ENCODE measurements at places on chromosomes 7 and 10.

DNA sequence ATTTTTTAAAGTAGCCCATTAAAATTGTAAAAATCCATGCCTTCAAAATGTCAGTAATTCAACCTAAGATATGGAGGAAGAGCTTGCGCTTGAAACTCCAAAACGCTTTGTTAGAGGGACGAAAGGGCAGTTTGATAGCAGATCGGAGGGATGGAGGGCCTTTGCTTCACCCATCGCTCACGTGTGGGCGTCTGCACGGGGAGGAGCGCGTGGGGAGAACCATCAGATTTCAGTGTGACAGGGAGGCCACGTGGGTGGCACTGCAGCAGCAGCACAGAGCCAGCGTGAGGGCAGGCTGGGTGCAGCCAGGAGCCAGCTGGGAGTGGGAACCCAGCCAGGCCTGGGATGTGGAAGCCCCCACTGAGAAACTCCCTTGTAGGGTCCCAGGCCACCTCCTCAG, 325.5 kb downstream of the PAXIP1 start:
- no peak for DNase-seq

DNA sequence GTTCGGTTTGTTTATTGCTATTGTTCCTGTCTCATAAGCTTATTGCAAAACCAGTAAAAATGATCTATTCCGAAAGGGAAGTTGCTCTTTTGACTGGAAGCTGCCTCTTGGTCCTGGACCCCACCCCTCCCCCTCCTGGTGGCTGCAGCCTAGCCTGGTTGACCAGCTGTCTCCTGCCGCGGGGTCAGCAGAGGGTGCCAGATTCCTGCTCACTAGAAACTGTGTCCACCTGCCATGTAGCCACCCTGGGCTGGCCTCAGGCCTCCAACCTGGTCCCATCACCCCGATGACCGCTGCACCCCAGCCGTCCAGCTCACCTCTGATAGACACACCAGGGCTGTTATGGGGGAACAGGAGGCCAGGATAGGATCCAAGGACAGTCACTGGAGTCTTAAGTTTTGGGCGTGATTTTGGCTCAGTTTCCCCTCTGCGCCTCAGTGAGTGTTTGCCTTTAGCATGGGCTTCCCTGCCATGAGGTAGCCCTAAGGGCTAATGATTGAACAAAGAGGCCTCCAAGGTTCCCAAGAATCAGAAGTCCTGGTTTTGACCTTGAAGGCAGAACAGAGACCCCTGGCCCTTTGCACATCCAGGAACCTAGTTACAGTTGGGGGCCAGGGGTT, 32.9 kb upstream of the SLF2 start:
- peak; percentile 36 for DNase-seq

DNA sequence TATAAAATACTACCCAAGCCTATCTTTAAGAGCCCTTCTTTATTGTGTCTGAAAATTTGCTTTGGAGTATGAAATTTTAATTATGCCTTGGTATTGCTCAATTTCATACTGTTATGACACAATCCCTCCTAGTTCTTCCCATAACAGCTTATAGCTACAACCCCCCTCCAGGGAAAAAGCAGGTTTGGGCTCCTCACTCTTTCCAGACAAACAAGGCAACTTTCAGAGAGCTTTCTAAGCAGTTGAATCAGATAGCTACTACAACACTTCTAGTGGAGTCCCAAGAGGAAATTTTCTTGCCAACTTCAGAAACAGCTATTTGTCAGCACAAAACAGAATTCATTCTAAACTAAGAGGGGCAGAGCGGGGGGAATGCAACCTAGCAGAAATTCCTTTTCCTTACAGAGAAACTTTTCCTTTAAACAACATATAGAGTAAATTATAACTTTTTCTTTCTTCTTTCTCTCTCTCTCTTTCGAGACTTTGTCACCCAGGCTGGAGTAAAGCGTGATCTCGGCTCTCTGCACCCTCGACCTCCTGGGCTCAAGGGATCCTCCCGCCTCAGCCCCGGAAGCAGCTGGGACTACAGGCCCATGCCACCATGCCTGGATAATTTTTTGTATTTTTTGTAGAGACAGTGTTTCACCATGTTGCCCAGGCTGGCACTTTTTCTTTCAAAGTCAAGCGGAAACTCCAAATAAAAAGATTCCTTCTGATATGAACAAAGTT, 26.0 kb upstream of the JMJD1C start:
- peak; percentile 51 for DNase-seq

GRCh38 chr10:93994438-93994801, 689 bp downstream of the PLCE1 start:
- DNase-seq: no peak

GRCh38 chr7:20275637-20276036, 55.1 kb upstream of the ITGB8 start:
- no peak for DNase-seq

DNA sequence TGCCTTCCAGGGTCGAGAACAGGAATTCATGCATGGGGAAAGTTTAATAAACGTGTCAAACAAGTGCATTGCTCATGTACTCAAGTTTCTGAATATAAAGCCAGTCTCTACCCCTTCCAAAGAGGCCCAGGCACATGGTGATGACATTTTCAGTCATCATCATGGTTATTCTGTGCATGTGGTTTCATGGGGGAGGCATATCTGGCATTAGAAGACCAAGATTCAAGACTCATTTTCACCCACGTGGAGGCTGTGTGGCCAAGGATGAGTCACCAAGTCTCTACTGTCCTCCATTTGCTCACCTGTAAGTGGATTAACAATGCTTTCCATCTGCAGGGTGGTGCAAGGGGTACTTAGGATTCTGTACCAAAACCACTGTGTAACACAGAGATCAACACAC, 34.0 kb upstream of the CNPY1 start:
- DNase-seq: no peak

GRCh38 chr10:131948501-131948900, 33.2 kb downstream of the BNIP3 start:
- peak; percentile 6 for DNase-seq

GRCh38 chr7:113086431-113086888, at the start of gene GPR85:
Gene GPR85, minus strand, starts transcription at chr7:113086827. Its CDS starts 2,106 bp downstream, at chr7:113084721.
- DNase-seq: peak; percentile 74

- DNase-seq: peak; percentile 28
Observed at GRCh38 chr7:110253093-110253492, 837.8 kb upstream of the LRRN3 start.

- no peak for DNase-seq
Observed at GRCh38 chr7:139541600-139542307, 18.3 kb downstream of the CLEC2L start.

DNA sequence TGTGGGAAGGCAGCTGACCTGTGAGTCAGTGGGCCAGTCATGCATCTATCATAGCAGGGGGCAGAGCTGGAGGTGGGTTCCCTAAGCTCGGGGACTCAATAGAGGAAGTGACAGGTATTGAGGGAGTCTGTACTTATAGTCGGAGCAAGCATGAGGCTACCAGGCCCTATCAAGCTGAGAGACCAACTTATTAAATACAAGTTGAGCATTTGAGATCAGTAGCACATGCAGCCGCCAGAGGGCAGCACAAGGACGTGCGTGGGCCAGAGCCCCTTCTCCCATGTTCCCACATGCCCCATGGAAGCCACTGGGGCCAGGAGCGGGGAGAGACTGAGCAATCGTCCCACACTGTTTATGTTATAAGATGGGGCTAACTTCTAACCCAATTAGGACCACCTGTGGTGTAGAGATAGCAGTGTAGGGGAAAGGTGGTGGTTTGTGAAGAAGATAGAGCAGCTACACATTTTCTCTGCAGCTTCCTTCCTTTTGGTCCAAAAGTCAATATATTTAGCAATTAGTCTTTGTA, 13.0 kb upstream of the STK31 start:
- DNase-seq: peak; percentile 42

DNA sequence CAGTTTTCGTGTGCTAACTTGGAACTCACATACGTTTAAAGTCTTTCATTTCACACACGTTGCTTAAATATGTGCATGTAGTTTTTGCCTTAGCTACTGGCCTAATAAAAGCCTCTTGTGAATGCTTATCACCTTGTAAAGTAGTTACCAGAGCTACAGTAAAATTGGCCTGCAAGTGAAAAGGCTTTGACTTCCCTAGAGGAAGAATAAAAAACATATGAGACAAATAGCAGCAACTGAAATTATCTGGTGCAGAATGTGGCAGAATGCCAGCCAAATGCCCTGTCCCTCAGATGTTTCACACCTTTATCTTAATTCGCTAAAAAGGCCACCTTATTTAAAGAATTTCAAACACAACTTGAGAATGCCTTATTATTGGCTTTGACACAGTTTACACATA, 28.1 kb upstream of the RPA3 start:
- no peak for DNase-seq

DNA sequence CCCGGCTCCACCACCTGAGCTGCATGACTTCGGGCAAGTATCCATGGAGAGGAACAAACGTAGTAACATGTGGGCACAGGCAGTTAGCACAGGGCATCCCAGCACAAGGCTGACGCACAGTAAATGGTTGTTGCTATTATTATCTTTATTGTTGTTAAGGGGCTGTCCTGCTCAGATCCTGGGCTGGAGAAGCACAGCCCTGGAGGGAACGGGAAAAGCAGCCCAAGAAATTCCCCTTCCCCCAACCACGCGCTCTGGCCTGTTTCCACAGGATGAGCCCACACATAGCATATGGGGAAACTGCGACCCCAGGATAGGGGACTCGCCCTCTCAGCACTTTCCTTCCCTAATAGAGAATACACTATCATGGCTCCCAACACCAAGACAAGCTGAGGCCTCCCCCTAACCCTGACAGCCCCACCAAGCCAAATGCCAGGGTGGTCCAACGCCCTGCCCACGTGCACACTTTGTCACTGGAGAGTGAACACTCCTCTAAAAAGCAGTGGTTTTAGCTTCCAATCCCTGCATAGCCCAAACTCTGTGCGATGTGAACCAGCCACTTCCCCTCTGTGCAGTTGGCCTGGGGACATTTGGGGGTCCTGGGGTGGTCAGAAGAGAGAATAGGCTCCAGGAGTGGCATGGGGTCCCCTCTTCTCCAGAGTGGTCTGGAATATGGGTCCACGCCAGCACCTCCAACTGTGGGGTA, 11.0 kb downstream of the PSD start:
- no peak for DNase-seq

DNA sequence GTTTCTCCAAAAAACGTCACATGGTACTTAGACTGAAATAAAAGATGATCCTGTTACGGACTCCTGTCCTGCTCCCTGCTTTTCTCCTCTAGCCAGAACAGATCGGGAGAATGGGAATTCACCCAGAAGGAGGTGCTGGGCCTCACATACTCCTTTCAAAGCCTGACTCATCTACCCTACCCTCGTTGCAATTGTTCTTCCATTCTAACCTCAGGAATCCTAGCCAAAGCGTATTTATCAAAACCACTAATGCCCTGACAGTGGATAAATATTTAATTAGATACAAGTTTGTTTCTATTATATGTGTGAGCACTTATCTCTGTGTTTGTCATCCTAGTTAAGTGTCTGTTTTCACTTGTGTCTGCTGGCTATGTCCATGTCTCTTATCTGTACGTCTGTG, 21.7 kb downstream of the ZCWPW1 start:
- DNase-seq: no peak

- no peak for DNase-seq
Observed at GRCh38 chr10:100007231-100008141, 2.3 kb downstream of the DNMBP start.

- no peak for DNase-seq
Observed at GRCh38 chr7:123004931-123005330, 9.4 kb upstream of the TAS2R16 start.

DNA sequence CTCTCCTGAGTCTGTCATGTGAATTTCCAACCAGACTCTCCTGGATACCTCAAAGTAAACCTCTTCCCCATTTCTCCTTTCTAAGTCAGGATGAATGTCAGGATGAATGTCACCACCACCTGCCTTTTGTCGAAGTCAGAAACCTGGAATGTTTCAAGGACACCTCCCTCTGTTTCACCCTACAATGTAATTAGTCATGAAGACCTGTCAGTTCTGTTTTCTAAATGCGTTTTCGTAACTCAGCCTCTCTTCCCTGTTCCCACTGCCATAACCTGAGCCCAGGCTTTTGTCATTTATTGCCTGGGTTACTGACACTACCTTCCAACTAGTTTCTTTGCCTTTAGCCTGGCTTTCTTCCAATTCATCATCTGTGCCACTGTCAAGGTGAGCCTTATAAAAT, 5.5 kb upstream of the STN1 start:
- no peak for DNase-seq

DNA sequence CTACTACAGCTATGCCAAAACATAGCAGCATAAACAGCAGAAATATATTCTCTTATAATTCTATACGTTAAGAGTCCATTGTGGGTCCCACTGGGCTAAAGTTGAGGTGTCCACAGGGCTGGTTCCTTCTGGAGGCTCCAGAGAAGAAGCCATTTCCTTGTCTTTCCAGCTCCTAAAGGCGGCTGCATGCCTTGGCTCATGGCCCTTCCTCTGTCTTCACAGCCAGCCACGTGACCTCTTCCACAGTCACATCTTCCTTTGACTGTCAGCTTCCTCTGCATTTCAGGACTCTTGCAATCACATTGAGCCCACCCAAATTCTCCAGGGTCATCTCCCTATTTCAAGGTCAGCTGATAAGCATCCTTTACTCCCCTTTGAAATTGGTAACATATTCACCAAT, 17.2 kb downstream of the NACAD start:
- no peak for DNase-seq

DNA sequence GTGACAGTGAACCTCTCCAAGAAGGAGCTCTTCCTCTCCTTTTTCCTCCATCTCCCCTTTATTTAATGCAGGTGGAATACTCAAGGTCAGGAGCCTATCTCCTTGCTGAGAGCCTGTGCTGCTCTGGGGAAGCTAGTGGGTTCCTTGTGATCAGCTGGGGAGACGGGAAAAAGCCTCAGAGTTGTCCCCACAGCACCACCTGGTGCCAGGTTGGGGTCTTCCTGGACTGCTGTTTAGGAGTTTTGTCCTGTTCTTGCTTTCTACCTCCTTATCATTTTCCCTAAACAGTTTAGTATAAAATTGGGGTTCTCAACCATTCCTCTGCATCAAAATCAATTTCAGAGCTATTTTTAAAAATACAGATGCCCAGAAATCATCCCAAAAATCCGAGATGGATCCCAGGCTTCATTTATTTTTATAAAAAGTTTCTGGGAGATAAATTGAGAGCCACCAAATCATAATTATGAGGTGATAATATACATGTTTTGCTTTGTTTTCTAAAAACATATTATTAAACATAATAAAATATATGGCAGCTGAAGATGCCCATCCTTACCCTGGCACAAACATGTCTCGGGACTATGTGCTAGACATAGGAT, 44.3 kb downstream of the MACC1 start:
- peak; percentile 78 for DNase-seq

DNA sequence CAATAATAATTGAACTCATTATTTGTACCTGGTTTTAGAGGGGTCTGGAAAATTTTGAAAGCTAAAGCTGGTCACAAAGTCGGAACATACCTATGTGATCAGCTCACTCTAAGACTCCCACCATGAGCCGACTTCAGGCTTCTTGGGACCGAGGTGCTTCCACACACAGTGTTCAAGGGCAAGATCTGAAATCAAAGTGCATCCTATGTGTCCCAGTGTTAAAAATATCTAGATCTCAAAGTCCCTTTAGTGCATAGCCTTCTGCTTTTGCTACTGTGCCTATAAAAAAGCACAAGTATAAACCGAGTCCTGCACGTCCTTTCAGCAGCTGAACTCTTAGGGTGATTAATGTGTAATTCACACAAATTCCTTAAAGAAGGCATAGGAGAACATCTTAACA, 43.5 kb upstream of the FXYD4 start:
- DNase-seq: no peak
